ENCODE measurements at places on chromosomes 1 and 21. TPM values are rescaled to one million over a fixed set of nuclear protein-coding genes. Genes with fewer than 3 reads are reported as not detected.
A peak's percentile ranks its signal among the peaks of the same experiment; 100 is the strongest.

- no peaks in the 10 kb centered on the region for H3K36me3 ChIP-seq
- no peak overlapping the region for H3K27ac ChIP-seq
- H3K27me3 ChIP-seq, result peaks cover 10% of the 10 kb centered on the region
- H3K4me3 ChIP-seq, result no peak overlapping the region
- peaks cover 15% of the 10 kb centered on the region for H3K4me1 ChIP-seq
Observed at GRCh38 chr1:220990427-220991339, 111.4 kb downstream of the HLX start.

DNA sequence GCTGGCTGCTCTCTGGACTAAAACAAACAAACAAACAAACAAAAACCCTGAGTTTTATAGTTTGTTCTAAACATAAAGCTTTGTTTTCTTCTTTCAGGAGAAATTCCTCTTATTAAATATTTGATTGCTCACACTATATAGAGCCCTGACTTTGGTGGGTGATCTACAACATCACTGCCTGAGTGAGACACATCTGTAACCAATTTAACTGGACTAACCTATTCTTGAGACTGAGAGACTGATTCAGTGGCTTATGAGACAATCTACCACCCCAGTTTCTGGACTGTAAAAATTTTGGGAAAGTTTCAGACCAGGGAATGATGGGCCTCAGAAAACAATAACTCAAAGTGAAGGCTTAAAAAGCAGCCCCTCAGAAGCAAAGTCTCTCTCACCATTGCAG is 537.0 kb downstream of the NEGR1 start:
- H3K36me3 ChIP-seq, result no peaks in the 10 kb centered on the region
- H3K27me3 ChIP-seq, result no peaks in the 10 kb centered on the region
- DNase-seq, result no peak
- no peak overlapping the region for H3K4me3 ChIP-seq

- H3K4me1 ChIP-seq, result peaks cover 6% of the 10 kb centered on the region
- peak; percentile 84 for DNase-seq
- peak overlapping the region; percentile 47 for H3K27ac ChIP-seq
- peaks cover 5% of the 10 kb centered on the region for H3K36me3 ChIP-seq
- no peaks in the 10 kb centered on the region for H3K27me3 ChIP-seq
Observed at GRCh38 chr1:97849345-97850340, 71.2 kb downstream of the DPYD start.

GRCh38 chr21:29637134-29637533 is 302.7 kb downstream of the GRIK1 start:
- no peak overlapping the region for H3K4me3 ChIP-seq
- H3K27me3 ChIP-seq, result no peaks in the 10 kb centered on the region
- H3K36me3 ChIP-seq, result no peaks in the 10 kb centered on the region
- no peak overlapping the region for H3K27ac ChIP-seq
- H3K4me1 ChIP-seq, result no peaks in the 10 kb centered on the region
- DNase-seq, result no peak

DNA sequence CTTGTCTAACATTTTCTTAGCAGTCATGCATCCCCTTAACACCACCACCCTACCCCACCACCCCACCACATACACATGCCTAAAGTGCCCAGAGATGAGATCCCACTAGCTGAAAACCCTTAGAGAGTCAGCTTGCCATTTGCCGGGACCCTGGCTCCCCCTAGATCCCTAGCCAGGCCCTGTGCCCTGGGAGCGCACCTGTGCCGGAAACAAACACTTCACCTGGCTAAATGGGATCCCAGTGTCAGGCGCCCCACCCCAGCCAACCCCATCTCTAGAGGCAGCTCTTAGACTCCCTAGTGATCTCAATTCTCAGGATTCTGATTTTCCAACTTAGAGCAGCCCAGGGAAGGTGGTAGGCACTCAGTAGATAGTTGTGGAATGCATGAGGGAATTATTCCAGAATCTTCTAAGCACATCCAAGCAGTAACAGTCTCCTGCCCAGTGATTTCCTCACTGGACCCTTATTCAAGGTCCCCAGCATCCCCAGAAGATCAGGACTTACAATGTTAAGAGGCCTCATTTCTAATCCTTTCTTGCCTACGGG is 105.2 kb downstream of the LAMC2 start:
- H3K36me3 ChIP-seq, result no peaks in the 10 kb centered on the region
- H3K4me1 ChIP-seq, result peaks cover 9% of the 10 kb centered on the region
- no peak for DNase-seq
- H3K27ac ChIP-seq, result no peak overlapping the region

GRCh38 chr1:80925130-80925805 is 875.5 kb upstream of the ADGRL2 start:
- no peaks in the 10 kb centered on the region for H3K36me3 ChIP-seq
- DNase-seq, result no peak
- H3K4me3 ChIP-seq, result no peak overlapping the region
- H3K27me3 ChIP-seq, result no peaks in the 10 kb centered on the region

DNA sequence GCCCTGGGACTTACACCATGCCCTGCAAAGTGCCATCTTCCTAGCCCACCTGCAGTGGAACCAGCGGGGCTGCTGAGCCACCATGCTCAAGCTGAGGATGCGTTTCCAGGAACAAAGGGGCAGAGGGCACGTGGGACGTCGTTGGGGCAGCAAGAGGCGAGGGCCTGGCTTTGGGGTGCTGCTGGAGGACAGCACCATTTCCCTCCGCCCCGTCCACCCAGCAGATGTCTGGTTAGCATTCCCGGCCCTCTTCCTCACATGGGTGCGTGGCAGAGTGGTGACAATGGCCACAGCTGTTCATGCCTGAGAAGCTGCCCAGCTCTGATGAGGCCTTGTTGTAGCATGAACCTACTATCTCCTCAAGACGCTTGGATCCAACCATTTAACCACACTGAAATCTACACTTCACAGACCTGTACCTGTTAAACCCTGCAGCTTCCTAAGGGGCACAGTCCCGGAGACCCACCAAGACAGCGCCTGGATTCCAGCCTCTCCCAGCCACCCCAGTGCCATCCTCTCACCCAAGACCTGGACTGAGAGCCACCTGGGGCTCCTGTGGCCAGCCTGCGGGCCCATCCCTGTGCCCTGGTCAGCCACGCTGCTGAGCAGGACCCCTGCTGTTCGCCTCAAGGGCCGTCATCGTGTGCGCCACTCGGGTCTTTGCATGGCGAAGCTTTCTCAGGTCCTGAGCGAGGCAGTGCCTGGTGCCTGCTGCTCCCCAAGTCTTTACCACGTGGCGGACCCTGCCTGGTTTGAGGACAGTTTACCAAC is 33.2 kb downstream of the SLC45A1 start:
- H3K27me3 ChIP-seq, result no peaks in the 10 kb centered on the region
- no peak overlapping the region for H3K4me3 ChIP-seq
- no peak for DNase-seq
- no peak overlapping the region for H3K27ac ChIP-seq

GRCh38 chr1:28269529-28269928 is 10.2 kb downstream of the SESN2 start:
- no peaks in the 10 kb centered on the region for H3K27me3 ChIP-seq
- peaks cover 37% of the 10 kb centered on the region for H3K4me1 ChIP-seq
- H3K36me3 ChIP-seq, result peaks cover 64% of the 10 kb centered on the region
- peak overlapping the region; percentile 51 for H3K27ac ChIP-seq

DNA sequence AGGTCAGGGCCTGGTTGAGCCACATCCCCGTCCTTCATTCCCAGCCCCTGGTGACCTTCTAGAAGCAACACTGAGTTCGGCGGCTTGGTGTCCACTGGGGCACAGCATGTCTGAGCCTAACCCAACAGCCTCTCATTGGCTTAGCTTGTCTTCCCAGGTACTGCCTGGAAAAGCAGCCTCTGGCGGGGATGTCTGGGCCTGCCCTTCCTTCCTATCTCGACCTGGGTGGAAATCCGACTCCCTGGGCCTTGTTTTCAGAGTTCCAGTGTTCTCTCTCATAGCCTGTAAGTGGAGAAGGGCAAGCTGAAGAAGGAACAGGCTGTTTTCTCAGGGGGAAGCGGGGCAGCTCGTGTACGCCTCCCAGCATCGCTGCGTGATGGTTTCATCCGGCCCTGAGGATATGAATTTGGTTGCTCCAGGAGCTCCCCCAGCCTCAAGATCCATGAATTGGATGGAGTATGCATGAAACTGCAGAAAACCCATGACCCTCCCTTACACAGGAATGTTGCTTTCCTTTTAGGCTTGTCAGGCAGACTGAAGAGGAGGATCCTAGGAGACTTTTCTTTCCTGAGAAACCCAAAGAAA is 116.5 kb upstream of the IRF2BP2 start:
- no peak overlapping the region for H3K4me3 ChIP-seq
- peak overlapping the region; percentile 28 for H3K27ac ChIP-seq
- H3K36me3 ChIP-seq, result no peaks in the 10 kb centered on the region
- peak; percentile 47 for DNase-seq

- H3K27ac ChIP-seq, result no peak overlapping the region
- H3K4me3 ChIP-seq, result no peak overlapping the region
- H3K27me3 ChIP-seq, result no peaks in the 10 kb centered on the region
- peaks cover 6% of the 10 kb centered on the region for H3K4me1 ChIP-seq
- H3K36me3 ChIP-seq, result no peaks in the 10 kb centered on the region
Observed at GRCh38 chr1:187257476-187257875, 428.7 kb downstream of the PLA2G4A start.

DNA sequence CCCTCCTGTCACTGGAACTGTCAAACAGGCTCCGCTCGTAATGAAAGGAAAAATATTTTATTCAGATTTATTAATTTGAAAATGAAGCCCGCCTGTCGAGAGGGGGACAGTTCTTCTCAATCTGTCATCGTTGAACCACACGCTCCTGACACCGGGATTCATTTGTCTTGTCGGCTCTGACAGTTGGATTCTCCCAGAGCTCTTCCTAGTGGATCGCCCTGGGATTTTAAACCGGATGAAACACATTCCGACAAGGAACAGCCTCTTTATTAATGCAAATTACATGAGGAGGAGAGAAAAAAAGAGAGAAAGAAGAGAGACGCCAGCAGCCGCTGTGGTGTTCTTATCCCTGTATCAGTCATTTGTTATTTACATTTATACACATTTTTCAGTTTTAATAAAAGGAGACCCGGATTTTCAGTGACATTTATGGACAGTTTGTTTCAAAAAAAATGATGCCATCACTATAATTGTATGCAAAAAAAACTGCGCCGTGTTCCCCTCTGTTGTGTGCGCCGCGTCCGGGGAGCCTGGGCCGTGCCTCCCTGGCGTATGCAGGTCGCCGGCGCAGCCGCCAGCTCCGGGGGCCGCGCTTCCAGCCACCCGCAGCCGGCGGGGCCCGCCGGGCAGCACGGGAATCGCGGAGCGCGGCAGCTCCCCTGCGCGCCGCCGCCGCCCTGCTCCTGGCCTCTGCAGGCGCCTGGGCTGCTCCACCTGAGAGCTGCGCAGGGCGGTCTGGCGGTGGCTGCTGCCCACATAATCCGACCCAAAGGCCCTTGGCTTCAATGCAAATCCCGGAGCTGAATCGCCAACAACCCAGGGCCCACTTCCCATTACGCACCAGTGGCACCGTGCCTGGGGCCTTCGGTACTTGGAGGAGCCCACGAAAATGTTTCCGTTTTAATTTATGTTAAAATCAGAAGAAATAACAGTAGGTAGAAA is 237.9 kb upstream of the PBX1 start:
- no peaks in the 10 kb centered on the region for H3K27me3 ChIP-seq
- no peak overlapping the region for H3K27ac ChIP-seq
- no peaks in the 10 kb centered on the region for H3K4me1 ChIP-seq

GRCh38 chr1:183444243-183444642 is 26.1 kb upstream of the NMNAT2 start:
- H3K4me3 ChIP-seq, result no peak overlapping the region
- no peak overlapping the region for H3K27ac ChIP-seq
- peaks cover 9% of the 10 kb centered on the region for H3K27me3 ChIP-seq

DNA sequence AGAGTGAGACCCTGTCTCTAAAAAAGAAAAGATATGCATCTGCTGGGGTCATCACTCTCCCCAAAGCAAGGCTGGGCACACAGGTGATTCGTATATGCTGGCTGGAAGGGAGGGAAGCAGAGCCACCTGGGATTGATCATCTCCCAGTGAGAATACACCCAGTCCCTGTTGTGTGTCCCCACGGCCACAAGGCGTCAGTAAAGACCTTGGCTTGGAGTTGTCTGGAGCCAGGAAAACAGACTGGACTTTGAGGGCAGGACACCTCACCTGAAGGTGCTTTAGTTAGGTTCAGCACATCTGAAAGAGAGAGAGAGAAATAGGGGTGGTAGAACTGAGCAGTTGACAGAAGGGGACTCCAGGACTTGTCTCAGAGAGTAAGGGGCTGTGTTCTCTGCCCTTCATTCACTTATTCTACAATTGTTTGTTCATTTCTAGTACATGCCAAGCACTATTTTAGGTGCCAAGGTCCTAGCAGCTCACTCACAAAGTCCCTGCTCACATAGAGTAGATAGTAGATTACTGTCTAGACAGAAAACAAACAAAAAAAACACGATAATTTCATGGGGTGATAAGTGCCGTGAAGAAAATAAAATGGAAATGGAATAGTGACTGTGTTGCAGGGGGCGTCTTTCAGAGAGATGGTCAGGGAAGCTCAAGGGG is 13.5 kb downstream of the CITED4 start:
- peaks cover 6% of the 10 kb centered on the region for H3K4me1 ChIP-seq
- H3K27me3 ChIP-seq, result no peaks in the 10 kb centered on the region
- no peak overlapping the region for H3K4me3 ChIP-seq
- DNase-seq, result peak; percentile 86
- no peaks in the 10 kb centered on the region for H3K36me3 ChIP-seq

- H3K27ac ChIP-seq, result no peak overlapping the region
- H3K4me1 ChIP-seq, result no peaks in the 10 kb centered on the region
- DNase-seq, result no peak
- H3K36me3 ChIP-seq, result no peaks in the 10 kb centered on the region
Observed at GRCh38 chr1:49183489-49183888, 406.8 kb upstream of the BEND5 start.

DNA sequence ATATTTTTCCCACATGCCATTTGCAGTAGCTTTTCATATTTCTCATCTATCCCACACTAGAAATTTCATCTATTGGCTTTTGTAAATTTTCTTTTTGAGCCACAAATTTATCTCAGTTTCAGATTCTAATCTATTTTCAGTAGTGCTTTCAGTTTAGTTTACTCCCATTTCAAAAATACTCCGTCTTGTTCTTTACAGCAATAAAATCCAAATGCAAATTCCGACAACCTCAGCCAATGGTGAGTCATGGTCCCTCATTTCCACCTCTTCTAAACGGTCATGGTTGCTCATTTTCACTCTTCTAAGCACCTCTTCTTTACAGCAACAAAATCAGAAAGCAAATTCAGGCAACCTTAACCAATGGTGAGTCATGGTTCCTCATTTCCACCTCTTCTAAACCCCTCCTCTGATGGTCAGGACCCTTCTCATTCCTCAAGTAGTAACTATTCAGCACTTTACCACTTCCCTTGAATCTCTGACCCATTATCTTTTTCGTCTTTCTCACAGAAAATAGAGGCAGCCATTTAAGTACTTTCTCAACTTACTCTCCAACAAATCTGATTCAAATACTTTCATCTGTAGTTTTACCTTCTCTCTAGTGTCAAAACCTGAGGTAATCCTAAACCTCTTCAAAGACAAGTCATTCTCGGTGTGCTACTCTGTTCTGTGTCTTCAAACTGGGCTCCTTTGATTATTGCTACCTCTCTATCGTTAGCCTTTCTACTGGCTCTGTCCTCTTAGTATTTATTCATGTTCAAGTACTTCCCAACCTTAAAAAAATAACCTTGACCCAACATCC is 34.4 kb downstream of the C21orf91 start:
- H3K36me3 ChIP-seq, result peaks cover 41% of the 10 kb centered on the region
- no peak for DNase-seq
- no peak overlapping the region for H3K4me3 ChIP-seq
- H3K27ac ChIP-seq, result no peak overlapping the region

Gene C4BPB
- not detected for total RNA-seq

Gene S100A16
- 1,213 TPM for total RNA-seq

Gene THEMIS2
- total RNA-seq, result 1.5 TPM

Gene TMPRSS3
- 2.4 TPM for total RNA-seq

Gene ACP6
- 40.5 TPM for total RNA-seq

Gene CSF3R
- total RNA-seq, result not detected

Gene KIF26B
- total RNA-seq, result 1.6 TPM

Gene EFCAB14
- total RNA-seq, result 33.9 TPM

Gene OR2T12
- total RNA-seq, result not detected

Gene NOTCH2
- total RNA-seq, result 122 TPM

Gene BTBD8
- total RNA-seq, result 1.8 TPM

Gene ERVH48-1
- total RNA-seq, result not detected

Gene MEAF6
- 72.0 TPM for total RNA-seq

Gene LAPTM5
- total RNA-seq, result 21.6 TPM

Gene LDLRAD1
- total RNA-seq, result not detected
